ENCODE measurements at places on chromosomes 6 and 20.

- no peak for DNase-seq
Measured at GRCh38 chr6:142933701-142934100, 11.3 kb downstream of the HIVEP2 start.

DNA sequence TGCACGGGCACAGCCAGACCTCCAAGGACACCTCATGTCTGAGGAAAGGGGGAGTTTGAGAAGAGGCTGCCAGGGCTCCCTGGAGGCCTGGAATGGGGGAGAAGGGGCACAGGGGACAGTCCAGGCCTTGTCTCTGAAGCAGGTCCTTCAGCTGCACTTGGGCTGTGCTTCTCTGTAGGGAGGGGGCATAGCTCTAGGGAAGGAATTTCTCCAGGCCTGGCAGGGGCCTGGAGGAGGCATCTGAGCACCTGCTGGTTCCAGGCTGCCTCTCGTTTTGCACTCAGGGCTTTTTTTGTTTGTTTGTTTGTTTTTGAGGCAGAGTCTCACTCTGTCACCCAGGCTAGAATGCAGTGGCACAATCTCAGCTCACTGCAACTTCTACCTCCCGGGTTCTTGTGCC is 67.7 kb downstream of the BCAS4 start:
- no peak for DNase-seq

DNA sequence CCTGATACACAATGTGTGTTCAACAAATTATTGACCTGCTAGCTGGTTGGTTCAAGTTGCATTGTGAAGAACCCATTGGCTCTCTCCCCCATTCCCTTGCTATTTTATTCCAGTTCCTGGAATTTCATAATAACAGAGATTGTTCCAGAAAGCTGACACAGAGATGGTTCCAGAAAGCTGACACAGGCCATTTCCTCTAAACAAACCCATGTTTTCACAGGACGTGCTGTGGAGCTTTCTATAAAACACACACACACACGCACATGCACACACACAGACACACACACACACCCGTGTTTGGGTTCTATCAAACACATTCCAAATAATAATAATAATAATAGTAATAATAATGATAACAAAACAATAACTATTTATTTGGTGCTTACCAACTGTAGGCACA is 259.1 kb downstream of the CLIC5 start:
- DNase-seq: no peak

DNA sequence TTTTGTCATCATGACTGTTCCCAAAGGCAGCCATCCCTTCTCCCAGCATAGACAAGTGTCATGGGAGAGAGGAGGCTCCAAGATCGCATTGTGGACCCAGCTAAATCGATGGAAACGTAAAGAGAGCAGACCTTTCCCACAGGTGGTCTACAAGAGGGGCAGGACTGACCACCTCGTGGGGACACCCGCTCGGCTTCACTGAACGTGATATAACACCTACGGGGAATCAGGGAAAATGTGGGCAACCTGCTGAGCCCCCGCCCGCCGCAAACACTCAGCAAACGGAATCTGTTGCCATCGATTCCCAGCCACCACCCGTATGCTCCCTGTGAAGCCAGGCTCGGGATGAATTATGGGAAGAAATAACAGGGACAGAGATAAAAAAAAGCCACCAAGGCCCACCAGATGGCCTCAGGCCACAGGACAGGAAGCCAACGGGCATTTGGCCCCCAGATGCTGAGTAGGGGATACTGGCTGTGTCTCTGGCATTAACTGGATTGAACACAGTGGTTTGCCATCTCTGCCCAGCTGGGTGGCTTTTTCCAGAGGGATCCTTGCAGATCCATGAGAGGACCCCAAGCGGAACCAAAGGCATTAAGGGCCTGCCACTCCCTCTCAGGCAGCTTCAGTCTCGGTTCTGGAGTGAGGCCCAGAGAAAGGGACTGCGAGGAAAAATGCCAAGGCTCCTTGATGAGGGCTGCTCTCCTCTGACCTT is 44.4 kb downstream of the BMP7 start:
- DNase-seq: no peak

DNA sequence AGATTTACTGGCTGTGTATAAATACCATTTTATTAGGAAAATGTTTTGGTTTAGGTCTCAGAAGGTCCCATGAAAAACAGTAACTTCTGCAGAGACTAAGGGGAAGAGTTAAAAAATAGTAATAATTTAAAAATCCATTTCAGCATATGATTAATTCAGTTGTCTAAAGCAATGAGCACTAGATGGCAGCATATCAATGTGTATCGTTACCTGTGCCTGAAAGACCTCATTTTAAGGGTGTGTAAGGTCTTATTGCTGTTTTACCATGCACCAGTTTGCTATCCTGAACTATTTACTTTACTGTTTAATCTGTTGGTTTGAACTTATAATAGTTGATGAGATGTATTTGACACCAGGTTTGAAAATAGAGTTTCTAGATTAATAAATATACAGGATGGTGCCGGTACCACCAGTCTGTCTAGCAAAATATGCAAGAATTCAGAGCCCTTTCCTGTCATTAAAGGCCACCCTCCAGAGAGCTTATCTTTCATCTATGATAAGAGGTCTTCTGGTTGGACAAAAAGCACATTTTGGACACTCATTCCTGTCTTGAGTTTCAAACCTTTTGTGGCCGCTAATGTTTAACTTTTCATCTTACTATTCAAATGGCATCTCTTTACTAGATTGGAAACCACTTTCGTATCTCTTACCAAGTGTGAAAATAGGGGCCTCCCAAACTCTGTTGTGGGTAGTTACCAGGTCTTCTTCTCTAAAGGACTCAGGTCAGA is 8.9 kb upstream of the AHI1 start:
- no peak for DNase-seq

DNA sequence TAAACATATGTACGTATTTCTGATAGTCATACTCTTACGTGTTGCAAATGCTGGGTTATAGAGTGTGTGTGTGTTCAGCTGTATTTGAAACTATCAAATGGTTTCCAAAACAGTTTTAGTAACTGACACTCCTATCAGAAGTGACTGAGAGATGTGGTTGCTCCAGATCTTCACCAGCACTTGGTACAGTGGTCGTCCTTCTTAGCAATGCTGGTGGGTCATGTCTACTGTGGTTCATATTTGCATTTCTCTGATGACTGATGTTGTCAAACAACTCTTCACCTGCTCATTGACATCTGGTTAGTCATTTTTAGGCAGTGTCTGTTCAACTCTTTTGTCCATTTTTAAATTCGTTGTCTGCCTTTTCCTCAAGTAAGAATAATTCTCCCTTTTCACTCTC is 259.3 kb downstream of the KIF16B start:
- DNase-seq: no peak

All from stimulated activated CD8-positive, alpha-beta memory T cell treated with anti-CD3 and anti-CD28 coated beads, Interleukin-7, amount 100 ng/mL, for 1 hour (primary cell).